ENCODE measurements at places on chromosomes 3 and 15.

- DNase-seq: no peak
Measured at GRCh38 chr3:99903869-99904268, 86.2 kb downstream of the CMSS1 start.

DNA sequence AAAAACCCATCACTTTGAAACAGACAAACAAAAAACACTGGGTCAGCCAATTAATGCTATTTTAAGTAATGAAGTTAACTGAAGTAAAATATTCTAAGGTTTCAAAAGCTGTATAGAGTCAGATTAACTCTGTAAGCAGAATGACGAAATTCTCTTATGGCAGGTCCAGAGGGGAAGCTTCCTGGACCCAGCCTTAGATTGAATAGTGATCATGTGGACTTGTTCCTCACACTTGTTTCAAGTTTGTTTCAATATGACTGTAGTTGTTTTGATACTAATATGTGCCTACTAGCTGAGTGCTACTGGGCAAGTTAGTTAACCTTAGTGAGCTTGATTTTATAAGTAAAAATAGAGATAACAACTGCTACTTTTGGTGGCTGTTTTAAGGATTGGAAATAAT is 32.6 kb downstream of the PLS1 start:
- DNase-seq: no peak

- no peak for DNase-seq
Measured at GRCh38 chr3:190127797-190128196, 7.1 kb upstream of the P3H2 start.

- DNase-seq: no peak
Measured at GRCh38 chr3:93910097-93910496, 63.6 kb downstream of the PROS1 start.

DNA sequence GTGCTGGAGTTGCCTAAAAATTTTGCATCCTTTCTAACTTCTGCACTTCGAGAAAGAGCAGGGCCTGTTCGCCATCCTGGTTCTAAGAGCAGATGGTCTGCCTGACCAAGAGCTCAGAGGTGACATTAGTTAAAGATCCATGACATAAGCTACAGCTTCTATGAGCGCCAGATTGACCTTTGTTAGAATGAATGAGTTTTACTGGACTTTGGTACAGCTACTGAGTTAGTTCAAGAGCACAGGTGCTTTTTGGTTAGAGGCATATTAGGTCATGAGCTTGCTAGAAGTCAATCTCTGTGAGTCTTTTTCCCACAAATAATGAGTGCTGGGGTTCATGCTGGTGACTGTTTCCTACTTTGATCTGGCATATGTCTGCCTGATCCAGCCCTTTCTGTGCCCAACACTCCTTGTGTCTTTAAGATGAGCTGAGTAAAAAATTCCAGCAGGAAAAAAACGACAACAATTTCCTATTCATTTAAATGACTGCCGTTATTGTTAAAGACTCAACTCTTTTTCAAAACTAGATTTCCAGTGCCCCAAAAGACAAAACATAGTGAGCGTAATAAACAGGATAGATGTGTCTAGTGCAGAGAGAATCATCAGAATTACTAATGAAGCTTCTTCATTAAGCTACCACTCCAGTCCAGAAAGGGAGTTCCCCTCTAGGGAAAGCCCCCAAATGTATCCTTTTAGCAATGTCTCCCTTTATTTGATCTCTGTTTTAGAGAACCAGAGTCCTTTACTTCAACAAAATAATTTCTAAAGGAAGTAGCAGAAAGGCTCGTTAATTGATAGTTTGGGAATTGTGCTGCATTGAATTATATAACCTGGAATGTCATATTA is 152.9 kb downstream of the SLCO3A1 start:
- DNase-seq: no peak

- no peak for DNase-seq
Measured at GRCh38 chr15:26438718-26439117, 334.1 kb downstream of the GABRB3 start.

- no peak for DNase-seq
Measured at GRCh38 chr15:20409247-20409646, 132.4 kb downstream of the GOLGA6L6 start.

DNA sequence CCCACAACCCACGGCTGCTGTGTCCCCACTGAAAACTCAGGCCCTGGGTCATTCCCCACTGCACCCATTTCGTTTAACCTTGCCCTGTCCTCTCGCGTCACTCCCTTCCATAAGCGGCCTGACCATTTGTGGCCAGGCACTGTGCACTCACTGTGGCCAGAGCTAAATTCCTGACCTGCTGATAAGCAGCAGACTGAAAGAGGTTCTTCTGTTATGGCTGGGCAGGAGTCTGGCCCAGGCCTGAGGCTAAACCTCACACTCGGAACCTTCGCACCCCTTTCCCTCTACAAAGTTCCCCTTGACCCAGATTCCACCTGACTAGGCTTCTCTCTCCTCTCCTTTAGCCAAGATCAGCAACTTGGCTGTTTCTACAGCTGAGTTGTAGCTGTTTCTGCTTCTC is 62.3 kb downstream of the ADAMTS17 start:
- no peak for DNase-seq

GRCh38 chr15:78390826-78391225 is 47.2 kb upstream of the IREB2 start:
- DNase-seq: no peak

- no peak for DNase-seq
Measured at GRCh38 chr3:5051772-5052171, 70.3 kb upstream of the ARL8B start.

GRCh38 chr3:56885453-56885852 is 83.7 kb upstream of the ARHGEF3 start:
- DNase-seq: no peak
